Stimulated activated CD4-positive, alpha-beta T cell treated with anti-CD3 and anti-CD28 coated beads, Interleukin-4, amount 100 ng/mL, for 48 hours (primary cell): ENCODE measurements at places on chromosomes 6 and 20.

DNA sequence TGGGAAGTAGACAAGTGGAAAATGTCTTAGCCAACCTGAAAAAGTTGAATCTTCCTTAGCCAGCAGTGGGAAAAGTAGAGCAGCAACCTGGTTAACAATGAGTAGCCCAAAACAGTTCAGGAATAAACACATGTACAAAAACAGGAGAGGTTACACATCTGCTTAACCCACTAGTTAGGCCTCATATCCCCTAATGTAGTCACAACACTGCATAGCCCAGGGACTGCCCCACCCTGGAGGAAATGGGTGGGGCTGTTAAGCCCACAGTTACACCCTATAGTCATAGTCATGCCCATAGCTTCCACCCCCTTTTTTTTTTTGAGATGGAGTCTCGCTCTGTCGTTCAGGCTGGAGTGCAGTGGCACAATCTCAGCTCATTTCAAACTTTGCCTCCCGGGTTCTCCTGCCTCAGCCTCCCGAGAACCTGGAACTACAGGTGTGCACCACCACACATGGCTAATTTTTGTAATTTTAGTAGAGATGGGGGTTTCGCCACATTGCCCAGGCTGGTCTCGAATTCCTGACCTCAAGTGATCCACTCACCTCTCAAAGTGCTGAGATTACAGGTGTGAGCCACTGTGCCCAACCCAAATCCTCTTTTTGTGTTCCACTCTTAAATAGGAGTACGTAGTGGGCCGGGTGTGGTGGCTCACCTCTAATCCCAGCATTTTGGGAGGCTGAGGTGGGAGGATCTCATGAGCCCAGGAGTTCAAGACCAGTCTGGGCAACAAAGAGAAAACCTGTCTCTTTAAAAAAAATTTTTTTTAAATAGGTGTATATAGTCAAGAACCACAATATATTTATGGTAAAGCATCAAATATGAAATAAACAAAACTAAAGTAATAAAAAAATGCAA, 24.5 kb downstream of the ILRUN start:
- no peak for DNase-seq

DNA sequence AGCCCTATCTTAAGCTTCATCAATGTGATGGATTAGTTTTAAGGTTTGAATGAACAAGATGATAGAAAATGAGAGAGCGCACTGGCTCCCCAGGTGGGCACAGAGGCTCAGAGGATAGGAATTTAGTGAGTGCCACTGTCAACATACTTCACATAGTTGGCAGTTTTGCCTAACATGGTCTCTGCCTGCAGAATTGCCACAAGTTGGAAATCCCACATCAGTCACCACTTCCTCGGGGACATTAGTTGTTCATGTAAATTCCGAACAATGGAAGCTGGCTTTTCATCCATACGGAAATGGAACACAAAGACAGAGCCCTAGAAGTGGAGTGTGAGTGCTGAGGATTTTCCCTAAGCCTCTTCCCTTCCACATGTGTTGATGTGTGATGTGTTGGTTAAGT, 123.9 kb upstream of the PHACTR1 start:
- no peak for DNase-seq

DNA sequence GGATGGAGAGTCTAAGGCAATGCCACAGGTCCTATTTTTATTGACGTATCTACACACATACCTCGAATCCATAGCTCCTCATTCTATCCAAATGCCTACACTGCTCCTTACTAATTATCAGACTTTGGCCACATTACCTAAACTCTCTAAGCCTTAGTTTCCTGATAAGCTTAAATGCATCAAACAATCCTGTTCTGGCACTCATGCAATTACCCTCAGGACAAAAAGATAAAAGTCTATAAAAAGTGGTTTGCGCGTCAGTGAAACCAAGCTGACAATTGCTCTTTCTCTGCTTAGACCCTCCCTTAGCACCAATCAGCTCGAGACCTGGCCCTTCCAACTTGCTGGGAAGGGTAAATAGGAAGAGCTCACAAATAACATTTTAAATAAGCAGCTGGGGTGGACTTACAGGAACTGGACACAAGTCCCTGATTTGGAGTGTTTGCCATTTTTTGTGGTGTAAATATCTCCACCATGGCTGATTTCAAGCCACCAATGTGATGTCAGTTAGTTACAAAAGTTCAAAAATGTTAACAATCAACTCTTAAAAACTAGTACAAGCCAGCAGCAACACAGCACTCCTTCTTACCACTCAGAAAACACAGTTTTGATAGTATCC, 7.2 kb upstream of the PLEKHG1 start:
- no peak for DNase-seq

DNA sequence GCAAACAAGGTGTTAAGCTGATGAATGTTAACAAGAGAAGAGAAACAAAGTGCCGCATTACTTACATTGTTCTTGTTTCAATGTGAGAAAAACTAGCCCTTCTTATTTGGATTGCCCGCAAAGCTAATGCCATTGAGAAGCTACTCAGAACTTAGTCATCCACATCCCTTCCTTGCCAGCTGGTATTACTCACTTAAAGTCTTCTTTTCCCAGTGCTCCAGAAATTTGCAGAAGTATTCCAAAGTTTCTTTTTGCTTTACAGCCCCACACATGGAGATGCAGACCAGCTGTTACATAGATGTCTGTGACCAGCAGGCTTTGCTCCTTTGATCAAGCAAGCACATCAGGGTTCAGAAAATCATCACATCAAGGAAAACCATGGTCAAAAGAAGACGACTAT, 529.0 kb downstream of the TBC1D32 start:
- DNase-seq = no peak

DNA sequence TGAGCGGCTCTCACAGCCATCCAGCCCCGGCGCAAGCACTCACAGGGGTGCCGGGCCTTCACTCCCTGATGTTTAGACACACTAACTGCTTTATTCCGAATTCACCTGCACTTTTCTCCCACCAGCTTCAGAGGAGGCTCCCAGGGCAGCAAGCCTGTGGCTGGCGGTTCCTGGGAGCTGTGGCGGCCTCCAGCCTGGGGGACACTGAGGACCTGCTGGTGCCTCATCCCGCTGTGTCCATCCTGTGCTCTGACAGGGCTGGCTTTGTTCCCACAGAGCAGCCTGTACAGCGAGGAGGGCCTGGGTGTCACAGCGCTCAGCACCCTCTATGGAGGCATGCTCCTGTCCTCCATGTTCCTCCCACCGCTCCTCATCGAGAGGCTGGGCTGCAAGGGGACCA, 3.1 kb downstream of the UNC93A start:
- no peak for DNase-seq

DNA sequence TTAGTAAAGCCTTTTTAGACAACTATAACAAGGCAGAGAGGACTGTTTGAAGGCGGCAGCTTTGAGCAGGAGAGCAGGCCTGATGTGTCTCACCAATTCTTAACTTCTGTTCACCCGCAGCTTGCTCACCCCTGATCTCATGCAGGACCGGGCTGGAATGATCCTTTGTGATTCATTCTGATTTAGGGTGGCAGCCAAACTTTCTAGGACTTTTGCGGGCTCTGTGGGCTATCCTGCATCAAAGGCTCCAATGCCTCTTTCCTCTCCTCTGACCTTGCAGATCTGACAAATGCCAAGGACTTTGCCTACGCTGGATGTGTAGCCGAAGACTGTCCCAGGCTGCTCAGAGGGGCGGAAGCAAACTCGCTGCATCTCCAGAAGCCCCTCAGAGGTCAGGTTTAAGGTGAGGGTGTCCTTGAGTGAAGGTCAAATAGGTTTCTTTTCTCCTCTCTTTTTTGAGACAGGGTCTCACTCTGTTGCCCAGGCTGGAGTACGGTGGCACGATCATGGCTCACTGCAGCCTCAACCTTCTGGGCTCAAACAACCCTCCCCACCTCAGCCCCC, 72.3 kb downstream of the VEGFA start:
- DNase-seq = no peak

DNA sequence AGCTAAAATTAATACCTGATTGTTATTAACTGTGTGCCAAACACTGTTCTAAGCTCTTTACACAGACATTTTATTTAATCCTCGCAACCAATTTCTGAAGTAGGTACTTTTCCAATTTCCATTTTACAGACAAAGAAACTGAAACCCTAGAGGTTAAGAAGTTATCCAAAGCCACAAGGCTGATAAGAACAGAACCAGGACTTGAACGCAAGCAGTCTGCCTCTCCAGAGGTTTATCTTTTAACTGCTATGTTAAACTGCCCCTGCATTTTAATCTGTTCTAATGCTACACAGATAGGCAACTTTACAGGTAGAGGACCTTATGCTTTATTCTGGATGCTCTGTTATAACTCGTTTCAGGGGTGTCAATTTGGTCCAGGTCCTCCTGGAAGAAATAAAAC, 118.2 kb downstream of the SLC16A10 start:
- no peak for DNase-seq
